ENCODE measurements at places on chromosomes 11 and 22. TPM values are rescaled to one million over a fixed set of nuclear protein-coding genes. Genes with fewer than 3 reads are reported as not detected.

The GALNT18 gene
- not detected for polyA plus RNA-seq

The CSNK2A3 gene
- polyA plus RNA-seq = 1.3 TPM

The RASSF10 gene
- polyA plus RNA-seq = not detected

The MS4A6E gene
- polyA plus RNA-seq = not detected

The MS4A2 gene
- polyA plus RNA-seq = not detected

The APOA1 gene
- polyA plus RNA-seq = not detected

The NCF4 gene
- polyA plus RNA-seq = 121 TPM

The SLC35E4 gene
- polyA plus RNA-seq = 1.5 TPM

The OR52I2 gene
- not detected for polyA plus RNA-seq

The MPZL3 gene
- 0.95 TPM for polyA plus RNA-seq

The HSCB gene
- 24.1 TPM for polyA plus RNA-seq

The SGSM1 gene
- polyA plus RNA-seq = 0.44 TPM

The C11orf42 gene
- polyA plus RNA-seq = not detected

The MMP3 gene
- not detected for polyA plus RNA-seq

The B3GAT3 gene
- polyA plus RNA-seq = 36.1 TPM

The KCNQ1OT1 gene
- 0.09 TPM for polyA plus RNA-seq
